Tibial nerve (tissue), 4 donors: ENCODE measurements at places on chromosomes 16 and 17.
A peak's percentile ranks its signal among the peaks of the same experiment; 100 is the strongest.

DNA sequence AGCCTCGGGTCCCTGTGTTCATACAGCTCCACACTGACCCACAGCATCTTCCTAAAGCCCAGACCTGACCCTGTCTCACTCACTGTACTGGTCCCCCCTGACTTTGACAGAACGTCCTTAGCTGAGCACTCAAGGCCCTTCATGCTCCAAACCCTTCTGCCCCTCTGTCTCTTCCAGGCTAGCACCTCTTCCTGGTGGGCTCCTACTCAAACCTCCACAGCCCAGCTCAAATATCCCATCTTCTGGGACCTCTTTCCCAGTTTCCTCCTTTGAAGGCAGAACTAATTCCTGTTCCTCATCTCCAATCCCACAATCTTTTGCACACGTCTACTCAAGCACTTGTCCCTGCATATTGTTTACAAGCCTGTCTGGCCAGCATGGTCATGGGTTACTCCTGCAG lies 8.8 kb downstream of the GRIN2C start:
- no peak for DNase-seq

DNA sequence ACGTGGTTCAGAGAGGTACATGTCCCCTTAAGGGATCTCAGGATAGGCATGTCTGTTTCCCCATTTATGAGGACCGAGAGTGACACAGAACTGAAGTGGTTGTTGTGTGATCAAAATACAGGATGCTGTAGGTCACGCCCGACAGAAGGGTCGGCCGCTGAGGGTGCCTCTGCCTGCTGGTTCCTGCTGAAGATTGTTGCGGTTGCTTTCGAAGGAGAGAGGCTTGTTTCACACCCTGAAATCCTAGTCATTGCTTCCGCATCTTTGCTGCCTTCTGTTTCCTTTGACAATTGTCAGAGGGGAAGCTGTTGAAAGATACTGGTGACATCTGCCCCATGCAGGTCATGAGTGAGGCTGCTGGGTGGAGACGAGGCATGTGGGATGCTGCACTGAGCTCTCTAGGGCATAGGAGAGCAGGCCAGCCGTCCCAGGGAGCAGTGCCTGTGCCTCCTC lies 3.8 kb upstream of the NAT9 start:
- peak; percentile 55 for DNase-seq

- peak; percentile 59 for DNase-seq
Measured at GRCh38 chr17:7204828-7205461, 14.7 kb downstream of the DLG4 start.

- no peak for DNase-seq
Measured at GRCh38 chr17:82972836-82973372, 106.5 kb upstream of the METRNL start.

DNA sequence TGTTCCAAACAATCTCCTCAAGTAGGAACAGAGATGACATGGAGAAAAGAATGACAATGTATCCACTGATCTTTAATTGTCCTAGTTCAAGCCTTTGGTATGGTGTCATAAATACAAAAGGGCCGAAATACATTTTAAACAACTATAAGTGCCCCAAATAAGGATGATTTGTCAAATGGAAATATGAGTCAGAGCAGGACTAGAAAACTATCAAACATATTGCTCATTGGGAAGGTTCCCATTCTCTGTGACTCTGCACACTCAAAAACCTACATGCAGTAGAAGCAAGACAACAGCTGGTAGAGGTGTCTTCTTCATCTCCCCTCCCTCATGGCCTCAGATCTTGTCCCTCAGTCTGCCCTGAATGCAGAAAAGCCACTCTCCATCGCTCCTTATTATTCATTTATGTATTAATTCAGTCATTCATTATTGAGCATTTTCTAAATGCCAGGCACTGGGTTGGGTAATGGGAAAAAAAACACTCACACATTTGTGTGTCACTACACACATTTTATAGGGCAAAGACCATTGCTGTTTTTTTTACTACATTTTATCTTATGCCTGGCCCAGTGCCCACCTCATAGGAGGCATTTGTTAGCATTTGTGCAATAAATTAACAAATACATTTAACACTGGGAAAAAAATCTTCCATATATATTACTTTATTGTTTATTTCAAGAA lies 10.1 kb downstream of the CA10 start:
- no peak for DNase-seq

GRCh38 chr17:48241770-48242497 lies 134.4 kb downstream of the SNX11 start:
- no peak for DNase-seq

- DNase-seq = no peak
Measured at GRCh38 chr17:4625181-4625617, 16.3 kb downstream of the ALOX15 start.

- DNase-seq = no peak
Measured at GRCh38 chr16:77062878-77063675, 127.9 kb upstream of the MON1B start.

DNA sequence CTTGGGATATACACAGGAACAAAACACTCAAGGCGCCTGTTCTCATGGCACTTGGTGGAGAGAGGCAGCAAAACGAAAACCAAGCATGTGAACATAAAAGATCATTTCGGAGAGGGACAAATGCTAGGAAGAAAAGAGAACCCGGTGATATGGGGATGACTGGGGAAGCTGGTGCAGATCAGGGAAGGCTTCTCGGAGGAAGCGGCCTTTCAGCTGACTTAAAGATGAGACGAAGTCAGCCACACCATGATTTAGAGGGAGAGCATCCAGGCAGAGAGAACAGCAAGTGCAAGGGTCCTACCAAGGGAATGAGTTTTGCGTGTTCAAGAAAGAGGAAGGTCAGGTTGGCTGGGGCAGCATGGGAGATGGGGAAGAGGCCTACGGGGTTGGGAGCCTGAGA lies 250.9 kb downstream of the KATNIP start:
- DNase-seq = no peak
